Tibial nerve (tissue), 4 donors: ENCODE measurements at places on chromosomes 2 and 18. TPM values are rescaled to one million over a fixed set of nuclear protein-coding genes. Genes with fewer than 3 reads are reported as not detected.

Gene CCDC74B
- total RNA-seq = 32.6 TPM

Gene CDH20
- 0.90 TPM for total RNA-seq

Gene MYOM1
- total RNA-seq = 4.8 TPM

Gene TMEM163
- total RNA-seq = not detected

DNA sequence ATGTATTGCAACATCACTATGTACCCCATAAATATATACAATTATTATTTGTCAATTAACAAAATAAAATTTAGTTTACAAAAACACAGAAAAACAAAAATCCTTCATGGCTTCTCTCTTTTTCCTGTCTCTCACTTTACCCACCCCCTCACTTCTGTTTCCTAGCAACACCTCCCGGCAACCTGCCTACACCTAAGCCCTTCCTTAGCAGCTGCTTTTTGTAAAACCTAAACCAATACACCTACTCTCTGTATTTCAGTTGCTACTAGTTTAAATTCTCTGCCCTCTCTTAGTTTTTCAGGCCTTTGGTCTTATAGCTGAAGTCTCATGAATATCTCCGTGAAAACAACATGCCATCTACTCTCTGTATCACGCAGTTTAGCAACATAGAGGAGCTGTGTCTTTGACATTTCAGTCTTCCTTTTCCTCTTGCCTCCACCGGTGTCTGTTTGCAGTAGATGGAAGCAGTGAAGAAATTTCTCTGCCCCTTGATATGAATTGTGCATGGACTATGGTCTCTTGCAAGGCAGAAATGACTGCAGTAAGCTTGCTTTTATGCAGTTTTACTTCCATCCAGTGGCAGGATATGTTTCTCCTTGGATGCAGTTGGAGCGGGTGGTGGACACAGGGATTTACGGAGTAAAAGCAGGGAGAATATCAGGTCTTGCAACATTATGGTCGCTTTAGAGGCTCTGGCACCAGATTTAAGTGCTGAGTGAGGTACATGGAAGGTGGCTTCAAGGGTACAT is 42.0 kb upstream of the ZDBF2 start:
- H3K4me3 ChIP-seq = no peak overlapping the region
- H3K27ac ChIP-seq = no peak overlapping the region
- H3K4me1 ChIP-seq = no peaks in the 10 kb centered on the region
- no peaks in the 10 kb centered on the region for H3K27me3 ChIP-seq
- DNase-seq = no peak

GRCh38 chr2:132680544-132680943 is 10.5 kb upstream of the LYPD1 start:
- no peaks in the 10 kb centered on the region for H3K36me3 ChIP-seq
- H3K4me3 ChIP-seq = no peak overlapping the region

- H3K36me3 ChIP-seq = no peaks in the 10 kb centered on the region
- no peak for DNase-seq
- H3K27me3 ChIP-seq = no peaks in the 10 kb centered on the region
- H3K27ac ChIP-seq = no peak overlapping the region
- H3K4me3 ChIP-seq = no peak overlapping the region
These were observed 786.8 kb downstream of the ERBB4 start for GRCh38 chr2:211751848-211752247.

- H3K27me3 ChIP-seq = no peaks in the 10 kb centered on the region
- H3K4me1 ChIP-seq = peaks cover 24% of the 10 kb centered on the region
- no peak overlapping the region for H3K27ac ChIP-seq
- no peak for DNase-seq
- no peak overlapping the region for H3K4me3 ChIP-seq
These were observed 35.5 kb downstream of the QPCT start for GRCh38 chr2:37379881-37380296.

GRCh38 chr2:37357530-37357929 is 13.1 kb downstream of the QPCT start:
- DNase-seq = no peak
- H3K4me1 ChIP-seq = no peaks in the 10 kb centered on the region
- H3K4me3 ChIP-seq = no peak overlapping the region
- no peak overlapping the region for H3K27ac ChIP-seq
- H3K27me3 ChIP-seq = no peaks in the 10 kb centered on the region

DNA sequence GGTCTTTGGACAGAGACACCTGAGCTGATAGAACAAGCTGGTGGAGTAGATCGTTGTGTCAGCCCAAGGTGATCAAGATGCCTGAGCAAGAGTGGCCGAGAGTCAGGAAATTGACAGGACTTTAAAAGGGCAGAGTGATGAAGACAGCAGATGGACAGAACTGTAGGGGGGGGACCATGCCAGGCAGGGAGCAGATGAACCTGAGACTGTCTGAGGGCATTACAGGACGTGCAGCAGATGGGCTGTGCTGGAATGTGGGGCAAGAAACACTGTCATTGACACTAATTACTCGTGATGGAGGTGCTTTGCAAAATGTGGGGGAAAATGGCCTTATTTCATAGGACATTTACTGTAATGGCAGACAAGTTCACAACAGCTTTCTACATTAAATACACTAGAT is 225.0 kb downstream of the THSD7B start:
- no peaks in the 10 kb centered on the region for H3K27me3 ChIP-seq
- no peak for DNase-seq
- no peaks in the 10 kb centered on the region for H3K4me1 ChIP-seq
- no peak overlapping the region for H3K4me3 ChIP-seq
- H3K27ac ChIP-seq = no peak overlapping the region
- H3K36me3 ChIP-seq = no peaks in the 10 kb centered on the region

DNA sequence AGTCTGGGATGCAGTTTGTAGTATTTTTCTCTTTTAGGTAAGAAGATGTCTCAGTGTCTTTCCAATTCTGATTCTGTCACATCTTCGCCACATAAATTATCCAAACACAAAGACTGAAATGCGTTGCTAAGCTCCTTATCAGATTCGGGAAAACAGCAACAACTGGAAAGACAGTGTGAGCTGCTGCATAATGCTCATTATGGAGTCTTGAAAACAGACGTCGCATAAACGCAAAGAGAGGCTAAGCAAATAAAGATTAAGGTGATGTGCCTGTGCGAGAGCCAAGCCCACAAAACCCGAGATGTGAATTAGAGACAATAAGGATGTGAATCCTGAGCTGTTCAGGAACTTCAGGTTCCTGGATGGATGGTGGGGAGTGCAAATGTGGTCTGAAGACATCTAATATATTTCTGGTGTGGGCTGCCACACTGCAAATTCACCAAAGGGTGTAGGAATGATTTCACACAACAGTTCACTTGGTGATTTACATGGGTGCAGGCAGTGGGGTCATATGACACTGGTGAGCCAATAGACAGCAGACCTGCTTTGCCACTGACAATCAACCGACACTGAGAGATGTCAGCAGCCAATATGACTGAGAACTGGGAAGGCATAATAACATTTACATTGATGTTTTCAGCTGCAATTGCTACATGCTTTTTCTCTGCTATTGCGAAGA is 195.8 kb downstream of the MTX2 start:
- peaks cover 5% of the 10 kb centered on the region for H3K27me3 ChIP-seq
- no peaks in the 10 kb centered on the region for H3K36me3 ChIP-seq
- H3K4me3 ChIP-seq = no peak overlapping the region
- DNase-seq = no peak
- no peak overlapping the region for H3K27ac ChIP-seq
- H3K4me1 ChIP-seq = no peaks in the 10 kb centered on the region

DNA sequence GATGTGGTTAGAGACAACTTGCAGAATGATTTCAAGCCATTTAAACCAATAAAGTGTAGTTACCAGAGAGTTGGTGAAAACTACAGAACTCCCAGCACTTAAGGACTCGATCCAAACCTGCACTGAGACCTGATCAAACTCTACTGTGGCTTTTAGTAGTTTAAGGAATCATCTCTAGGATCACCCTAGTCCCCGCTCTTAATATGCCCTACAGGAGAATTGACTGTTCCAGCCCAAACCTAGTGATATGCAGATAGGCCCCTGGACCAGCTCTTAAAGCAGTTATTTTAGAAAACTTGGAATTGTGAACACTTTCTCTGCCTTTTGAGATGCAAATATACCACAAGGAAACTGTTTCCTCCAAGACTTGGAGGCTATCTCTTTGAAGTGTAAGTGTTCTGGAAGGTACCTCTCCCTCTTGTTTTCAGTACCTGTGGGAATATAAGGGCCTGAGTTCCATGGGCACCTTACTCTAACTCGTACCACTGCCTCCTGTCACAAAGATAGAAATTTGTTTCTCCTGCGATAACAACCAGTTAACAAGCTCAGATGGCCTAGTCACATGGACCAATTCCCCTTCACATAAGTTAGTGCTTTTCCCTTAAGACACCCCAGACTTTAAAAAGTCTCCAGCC is 1367.2 kb upstream of the SLC39A10 start:
- no peak overlapping the region for H3K27ac ChIP-seq
- no peak overlapping the region for H3K4me3 ChIP-seq
- no peak for DNase-seq
- H3K4me1 ChIP-seq = no peaks in the 10 kb centered on the region
- H3K36me3 ChIP-seq = no peaks in the 10 kb centered on the region

GRCh38 chr18:68262690-68263294 is 452.1 kb downstream of the TMX3 start:
- H3K36me3 ChIP-seq = no peaks in the 10 kb centered on the region
- H3K4me3 ChIP-seq = no peak overlapping the region
- DNase-seq = no peak
- H3K27ac ChIP-seq = no peak overlapping the region

- no peak for DNase-seq
- H3K36me3 ChIP-seq = no peaks in the 10 kb centered on the region
- H3K4me1 ChIP-seq = no peaks in the 10 kb centered on the region
- no peaks in the 10 kb centered on the region for H3K27me3 ChIP-seq
- H3K27ac ChIP-seq = no peak overlapping the region
- no peak overlapping the region for H3K4me3 ChIP-seq
These were observed 76.6 kb upstream of the LPIN2 start for GRCh38 chr18:3089579-3089978.

DNA sequence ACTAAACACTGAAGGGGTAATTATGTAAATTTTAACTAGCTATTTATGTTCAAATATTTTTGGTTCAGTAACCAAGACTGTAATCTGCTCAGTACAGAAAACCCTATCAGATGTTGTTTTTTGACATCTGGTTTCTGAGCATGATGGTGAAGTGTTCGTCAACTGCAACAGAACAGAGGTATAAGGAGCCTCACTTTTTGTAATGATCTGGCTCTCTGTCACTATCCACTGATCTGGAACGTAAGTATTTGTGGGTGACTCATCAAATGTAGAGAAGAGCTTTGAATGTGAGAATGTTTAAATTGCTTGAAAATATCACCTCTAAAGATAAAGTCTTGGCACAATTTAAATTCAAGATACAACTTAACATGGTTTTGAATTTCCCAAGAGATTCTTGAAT is 213.6 kb upstream of the FAM98A start:
- no peak for DNase-seq
- no peaks in the 10 kb centered on the region for H3K4me1 ChIP-seq
- no peaks in the 10 kb centered on the region for H3K27me3 ChIP-seq
- H3K36me3 ChIP-seq = no peaks in the 10 kb centered on the region

- no peak overlapping the region for H3K4me3 ChIP-seq
- no peak for DNase-seq
- H3K36me3 ChIP-seq = peaks cover 10% of the 10 kb centered on the region
- no peak overlapping the region for H3K27ac ChIP-seq
- no peaks in the 10 kb centered on the region for H3K4me1 ChIP-seq
- no peaks in the 10 kb centered on the region for H3K27me3 ChIP-seq
These were observed 8.9 kb downstream of the DIS3L2 start for GRCh38 chr2:231970461-231970860.

DNA sequence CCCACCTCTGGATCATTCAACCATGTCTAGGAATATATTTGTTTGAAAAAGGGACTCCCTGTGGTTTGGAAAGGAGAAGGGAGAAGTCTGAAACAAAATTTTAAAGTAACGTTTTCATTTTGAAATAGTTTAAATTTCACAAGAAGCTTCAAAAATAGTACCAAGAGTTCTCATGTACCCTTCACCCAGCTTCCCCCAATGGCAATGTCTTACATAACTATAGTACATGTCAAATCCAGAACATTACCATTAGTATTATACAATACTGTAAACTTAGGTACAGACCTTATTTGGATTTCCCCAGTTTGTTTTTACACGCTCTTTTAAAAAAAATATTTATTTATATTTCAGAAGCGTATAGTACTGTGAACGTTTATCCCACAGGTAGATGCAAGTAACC is 4.0 kb upstream of the LYG2 start:
- H3K36me3 ChIP-seq = no peaks in the 10 kb centered on the region

DNA sequence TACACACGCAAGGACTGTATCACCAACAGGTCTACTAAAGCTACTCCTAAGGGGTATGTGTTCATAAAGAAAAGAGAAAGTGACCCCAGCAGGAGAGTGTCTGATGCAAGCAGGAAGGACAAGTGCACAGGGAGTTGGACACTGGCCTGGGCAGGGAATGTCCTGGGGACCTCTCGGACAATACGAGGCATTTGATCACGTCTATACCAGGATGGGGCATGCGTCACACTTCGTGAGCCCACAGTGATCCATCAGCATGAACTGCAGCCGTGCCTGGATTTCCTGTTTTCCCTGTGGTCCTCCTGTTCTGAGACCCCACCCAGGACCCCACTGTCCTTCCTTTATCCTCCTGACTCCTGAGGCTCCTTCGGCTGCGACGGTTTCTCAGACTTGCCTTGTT is 113.9 kb downstream of the HDAC4 start:
- H3K4me1 ChIP-seq = peaks cover 64% of the 10 kb centered on the region
- H3K27me3 ChIP-seq = no peaks in the 10 kb centered on the region
- no peaks in the 10 kb centered on the region for H3K36me3 ChIP-seq

- H3K27ac ChIP-seq = no peak overlapping the region
- no peak overlapping the region for H3K4me3 ChIP-seq
These were observed 96.4 kb upstream of the SCN1A start for GRCh38 chr2:166224197-166224596.

DNA sequence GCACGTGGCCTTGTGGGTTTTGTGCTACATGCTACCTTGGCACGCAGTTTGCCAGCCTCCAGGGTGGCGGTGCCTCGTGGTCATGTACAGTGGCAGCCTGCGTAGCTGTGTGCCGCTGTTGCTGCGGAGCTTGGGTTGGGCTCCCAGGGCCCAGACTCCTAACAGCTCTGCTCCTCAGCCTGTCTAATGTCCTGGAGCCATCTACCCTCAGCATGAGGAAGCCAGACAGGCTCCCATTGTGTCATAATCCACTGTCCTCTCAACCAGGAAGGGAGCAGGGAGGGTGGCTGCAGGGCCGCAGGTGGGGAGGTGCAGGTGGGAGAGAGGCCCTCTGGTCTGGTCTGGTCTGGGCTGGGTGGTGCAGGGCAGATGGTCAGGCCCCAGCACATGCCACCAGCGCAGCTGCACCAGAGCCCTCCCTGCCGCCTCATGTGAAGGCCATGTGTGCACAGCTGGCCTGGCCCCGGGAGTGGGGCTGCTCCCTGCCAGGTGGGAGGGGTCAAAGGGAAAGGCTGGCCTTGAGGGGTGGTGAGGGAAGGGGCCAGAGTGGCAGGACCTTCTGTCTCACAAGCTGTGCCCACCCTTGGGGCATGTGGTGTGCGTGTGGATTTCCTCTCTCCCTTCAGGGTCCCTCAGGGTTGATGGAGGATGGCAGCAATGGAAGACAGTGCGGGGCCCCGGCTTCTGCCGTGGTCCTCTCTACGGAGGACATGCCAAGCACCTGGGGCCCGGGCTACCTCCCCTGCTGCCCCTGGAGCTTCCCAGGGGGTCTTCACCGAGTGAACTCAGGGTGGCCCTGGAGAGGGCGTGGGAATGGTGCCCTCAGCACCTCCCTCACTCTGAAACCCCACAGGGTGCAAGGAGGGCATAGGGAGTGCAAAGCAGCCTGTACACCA is 4.8 kb downstream of the ATOH8 start:
- H3K4me1 ChIP-seq = peaks cover 47% of the 10 kb centered on the region
- peak overlapping the region; percentile 94 for H3K27ac ChIP-seq
- DNase-seq = no peak
- no peaks in the 10 kb centered on the region for H3K27me3 ChIP-seq
- no peak overlapping the region for H3K4me3 ChIP-seq
- H3K36me3 ChIP-seq = peaks cover 25% of the 10 kb centered on the region

- no peaks in the 10 kb centered on the region for H3K27me3 ChIP-seq
- no peak for DNase-seq
- no peaks in the 10 kb centered on the region for H3K4me1 ChIP-seq
- H3K27ac ChIP-seq = no peak overlapping the region
- no peaks in the 10 kb centered on the region for H3K36me3 ChIP-seq
These were observed 209.7 kb upstream of the SIX2 start for GRCh38 chr2:45218931-45219339.
